ENCODE measurements at places on chromosomes 7 and 10.
A peak's percentile ranks its signal among the peaks of the same experiment; 100 is the strongest.

GRCh38 chr7:47266799-47267198 lies 315.1 kb downstream of the TNS3 start:
- no peak for DNase-seq

GRCh38 chr7:120311028-120311788 lies 38.2 kb downstream of the KCND2 start:
- no peak for DNase-seq

GRCh38 chr10:27450225-27450624 lies 53.9 kb upstream of the RAB18 start:
- no peak for DNase-seq

DNA sequence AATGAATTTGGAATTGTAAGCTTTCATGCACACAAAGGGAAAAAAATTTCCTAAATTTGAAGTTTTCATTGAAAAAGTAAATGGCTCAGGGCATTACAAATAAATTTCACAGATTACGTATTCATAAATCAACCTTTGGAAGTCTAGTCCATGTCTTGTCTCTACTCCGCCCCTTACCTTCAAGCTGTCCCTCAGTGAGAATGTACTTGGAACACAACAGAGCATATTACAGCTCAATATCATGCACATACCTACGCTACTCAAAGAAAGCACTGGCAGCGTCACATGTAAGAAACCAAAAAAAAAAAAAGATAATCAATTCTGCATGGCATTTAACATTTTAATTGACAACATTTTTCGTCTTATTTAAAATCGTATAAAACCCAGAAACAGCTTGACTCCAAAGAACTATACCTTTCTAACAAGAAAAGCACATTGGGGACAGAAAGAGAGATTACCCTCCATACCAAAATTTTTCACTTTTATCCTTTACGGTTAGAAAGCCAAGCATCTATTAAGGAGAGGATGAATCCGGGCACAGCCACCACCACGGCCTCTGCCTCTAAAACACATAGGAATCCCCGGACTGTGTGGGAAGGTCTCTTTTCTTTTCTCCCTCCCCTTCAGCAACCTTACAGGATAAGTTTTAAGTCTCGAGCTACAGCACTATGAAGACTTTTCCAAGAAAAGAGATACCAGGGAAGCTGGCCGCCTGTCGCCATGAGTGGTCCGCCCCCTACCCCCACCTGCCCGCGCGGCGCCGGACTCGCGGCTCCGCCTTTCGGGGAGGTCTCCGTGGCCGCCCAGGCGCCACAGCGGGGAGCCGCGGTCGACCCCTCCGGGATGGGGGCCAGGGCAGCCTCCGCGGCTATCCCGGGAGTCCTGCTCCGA lies 1.1 kb downstream of the JMJD1C start:
- no peak for DNase-seq

- peak; percentile 21 for DNase-seq
Measured at GRCh38 chr10:29496341-29497162, 138.2 kb downstream of the SVIL start.

DNA sequence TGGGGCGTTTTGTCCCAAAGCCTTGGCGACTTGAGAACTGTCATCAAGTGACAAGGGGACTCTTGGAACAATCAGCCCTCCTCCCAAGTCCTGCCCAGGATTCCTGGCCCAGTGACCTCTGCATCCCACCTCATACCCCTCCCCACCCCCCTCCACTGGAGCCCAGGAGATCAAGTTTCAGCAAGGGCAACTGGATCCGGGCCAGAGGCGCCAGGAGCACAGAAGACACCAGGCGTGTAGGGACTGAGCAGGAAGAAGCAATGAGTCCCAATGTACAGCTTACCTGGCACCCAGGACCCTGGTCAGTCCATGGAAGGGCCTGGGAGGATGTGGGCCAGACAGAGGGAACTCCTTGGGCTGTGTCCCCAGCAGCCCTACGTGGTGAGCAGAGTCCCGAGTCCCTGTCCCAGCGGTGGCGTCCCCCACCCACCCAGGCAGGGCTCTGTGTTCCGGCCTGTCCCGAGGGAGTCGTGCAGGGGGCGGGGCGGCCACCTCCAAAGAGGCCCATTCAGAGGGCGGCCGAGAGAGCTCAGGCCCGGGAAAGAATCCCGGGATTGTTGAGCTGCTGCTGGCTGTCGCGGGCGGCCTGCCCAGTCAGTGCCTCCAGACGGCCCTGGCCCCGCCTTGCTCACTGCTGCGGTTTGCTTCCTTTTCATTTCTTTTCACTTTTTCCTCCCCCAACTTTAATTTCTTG lies 254.1 kb downstream of the TNS3 start:
- no peak for DNase-seq

GRCh38 chr10:131739206-131739605 lies 161.6 kb upstream of the PPP2R2D start:
- no peak for DNase-seq

Measured in stimulated activated CD4-positive, alpha-beta T cell treated with anti-CD3 and anti-CD28 coated beads, TNF-alpha, amount 100 ng/mL, for 4 hours (primary cell).